CD8-positive, alpha-beta T cell (primary cell): ENCODE measurements at places on chromosomes 13 and 19. TPM values are rescaled to one million over a fixed set of nuclear protein-coding genes. Genes with fewer than 3 reads are reported as not detected.
A peak's percentile ranks its signal among the peaks of the same experiment; 100 is the strongest.

GRCh38 chr13:23705583-23705982, 135.4 kb downstream of the TNFRSF19 start:
- no peak for DNase-seq

DNA sequence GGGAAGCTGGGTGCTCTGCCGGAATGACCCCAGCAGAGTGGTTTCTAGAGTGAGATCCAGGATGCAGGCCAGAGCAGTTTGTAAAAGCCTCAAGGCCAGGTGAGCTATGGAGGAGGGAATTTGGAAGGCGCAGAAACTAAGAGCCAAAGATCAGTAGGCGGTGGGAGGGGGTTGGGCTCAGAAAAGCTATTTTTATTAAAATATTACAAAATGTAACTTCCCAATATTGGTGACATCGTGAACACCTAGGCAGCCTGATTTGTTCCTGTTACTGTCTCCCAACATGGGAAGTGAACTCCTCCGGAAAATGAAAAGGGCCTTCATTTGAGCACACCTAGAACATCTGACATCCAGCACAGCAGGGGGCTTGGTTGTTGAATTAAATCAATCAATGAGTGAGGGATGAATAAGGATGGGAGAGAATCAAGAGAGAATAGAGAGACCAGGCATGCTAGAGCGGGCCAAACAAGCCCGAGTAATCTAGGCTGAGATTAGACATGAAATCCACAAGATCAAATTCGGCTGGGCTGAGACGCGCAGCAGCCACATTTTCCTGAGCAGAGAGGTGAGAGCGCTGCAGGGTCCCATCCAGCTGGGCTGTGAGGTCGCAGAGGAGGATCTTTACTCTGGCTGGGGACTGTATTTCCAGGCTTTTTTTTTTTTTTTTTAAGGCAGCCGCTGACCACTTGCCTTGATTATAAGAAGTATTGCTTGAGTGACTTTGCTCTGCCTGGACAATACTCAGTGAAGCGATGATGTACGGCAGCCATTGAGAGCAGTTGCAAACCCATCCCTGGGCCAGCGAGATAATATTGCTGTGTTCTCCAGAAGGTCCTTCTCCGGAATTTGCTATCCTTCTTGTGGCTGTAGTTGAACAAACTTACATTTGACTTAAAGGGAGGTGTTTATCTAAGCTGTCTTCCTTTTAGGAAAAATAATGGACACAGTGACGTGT, 178.0 kb upstream of the KL start:
- DNase-seq = no peak

- DNase-seq = no peak
Measured at GRCh38 chr13:97502706-97503105, 68.7 kb downstream of the RAP2A start.

GRCh38 chr13:46795321-46795720, 1.6 kb downstream of the ESD start:
- no peak for DNase-seq

GRCh38 chr13:88000239-88000638, 329.1 kb downstream of the SLITRK5 start:
- no peak for DNase-seq

- no peak for DNase-seq
Measured at GRCh38 chr19:47523473-47523872, 8.6 kb upstream of the NAPA start.

- peak; percentile 21 for DNase-seq
Measured at GRCh38 chr13:39263033-39263432, 224.8 kb downstream of the NHLRC3 start.

DNA sequence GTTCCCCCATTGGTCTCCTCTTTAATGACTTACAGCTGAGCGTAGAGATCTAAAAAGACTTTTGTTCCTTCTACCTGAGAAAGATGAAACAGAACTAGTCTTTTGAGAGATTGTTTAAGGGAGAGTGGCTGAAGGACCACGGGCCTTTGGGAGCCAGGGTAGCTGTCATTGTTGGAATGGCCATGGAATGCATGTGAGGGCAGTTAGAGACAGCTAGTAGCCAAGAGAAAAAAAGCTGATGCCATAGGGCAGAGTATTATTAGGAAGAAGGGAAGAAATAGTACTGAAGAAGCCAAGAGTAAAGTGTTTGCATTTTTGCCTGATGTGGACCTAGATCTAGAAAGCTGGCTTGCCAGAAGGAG, 5.6 kb downstream of the ZNF507 start:
- no peak for DNase-seq

GRCh38 chr19:51431124-51431523, 13.7 kb upstream of the SIGLEC10 start:
- no peak for DNase-seq

- no peak for DNase-seq
Measured at GRCh38 chr13:97278435-97279411, 56.6 kb downstream of the MBNL2 start.

DNA sequence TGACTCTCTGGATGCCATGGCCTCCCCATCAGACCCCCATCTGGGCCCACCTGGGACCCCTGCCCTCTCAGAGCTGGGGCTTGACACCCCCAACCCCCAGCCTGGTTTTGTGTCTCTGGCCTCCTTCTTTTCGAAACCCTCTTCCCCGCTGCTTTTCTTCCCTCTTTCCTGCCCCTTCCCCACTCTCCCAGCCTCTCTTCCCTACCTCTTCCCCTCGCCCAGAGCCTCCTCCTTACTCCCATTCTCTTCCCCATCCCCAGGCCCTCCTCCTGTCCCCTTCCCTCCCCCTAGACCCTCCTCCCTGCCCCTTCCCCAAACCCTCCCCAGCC, 2.1 kb downstream of the TNFSF9 start:
- no peak for DNase-seq

The LGI4 gene
- total RNA-seq = 0.72 TPM

The ZNF229 gene
- 0.25 TPM for total RNA-seq

The CLEC17A gene
- total RNA-seq = 0.35 TPM

The ZSCAN4 gene
- not detected for total RNA-seq

The SIAH3 gene
- 0.61 TPM for total RNA-seq

The AZU1 gene
- 0.87 TPM for total RNA-seq

The KLK1 gene
- not detected for total RNA-seq
